CD4-positive, alpha-beta T cell treated with Interleukin-6 for 4 hours (primary cell): ENCODE measurements at places on chromosomes 7 and 10.

GRCh38 chr10:80472234-80473095 lies 18.4 kb downstream of the TSPAN14 start:
- peak; percentile 45 for DNase-seq

DNA sequence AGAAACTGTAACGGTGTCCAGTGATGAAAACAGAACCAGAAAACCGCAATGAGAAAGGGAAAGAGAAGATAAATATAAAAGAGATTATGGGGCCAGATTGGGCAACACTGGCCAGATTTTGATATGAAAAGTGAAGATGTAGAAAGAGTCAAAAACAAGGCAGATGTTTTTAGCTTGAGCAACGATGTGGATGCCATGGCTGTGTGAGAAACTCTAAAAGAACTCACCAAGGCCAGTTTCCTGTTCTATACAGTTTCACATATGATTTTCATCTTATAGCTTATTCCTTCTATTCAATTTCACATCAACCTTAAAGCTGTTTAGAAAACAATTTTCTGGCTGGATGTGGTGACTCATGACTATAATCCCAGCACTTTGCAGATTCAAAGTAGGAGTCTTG lies 36.3 kb downstream of the CSTF2T start:
- no peak for DNase-seq

DNA sequence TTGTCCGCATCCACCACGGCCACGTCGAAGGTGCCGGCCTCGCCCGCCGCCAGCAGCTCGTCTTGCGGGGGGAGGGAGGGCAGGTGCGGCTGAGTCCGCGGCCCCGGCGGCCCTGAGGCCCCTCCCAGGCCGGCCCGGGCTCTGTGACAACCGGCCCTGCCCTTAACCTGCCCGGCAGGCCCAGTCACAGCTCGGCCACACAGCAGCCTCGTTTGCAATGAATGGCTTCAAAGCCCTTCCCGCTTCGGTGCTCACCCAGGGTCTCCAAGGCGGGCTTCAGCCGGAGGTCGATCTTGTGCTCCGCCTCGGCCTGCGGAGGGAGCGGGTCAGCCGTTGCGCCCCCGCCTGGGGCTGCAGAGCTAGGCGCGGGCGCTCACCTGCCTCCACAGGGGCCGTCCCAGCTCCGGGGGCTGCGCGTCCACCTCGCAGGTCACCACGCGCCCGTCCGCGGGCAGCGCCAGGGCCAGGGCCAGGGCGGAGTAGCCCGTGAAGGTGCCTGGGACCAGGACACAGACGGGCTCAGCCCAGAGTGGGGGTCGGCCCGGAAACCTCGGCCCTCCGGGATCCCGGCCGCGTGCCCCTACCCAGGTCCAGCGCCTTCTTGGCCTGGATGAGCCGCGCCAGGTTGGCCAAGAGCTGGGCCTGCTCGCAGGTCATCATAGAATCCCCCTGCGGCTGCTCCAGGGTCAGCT lies 928 bp downstream of the COMTD1 start:
- DNase-seq, result peak; percentile 41

- DNase-seq, result no peak
Observed at GRCh38 chr10:30999070-30999712, 32.5 kb downstream of the ZNF438 start.

DNA sequence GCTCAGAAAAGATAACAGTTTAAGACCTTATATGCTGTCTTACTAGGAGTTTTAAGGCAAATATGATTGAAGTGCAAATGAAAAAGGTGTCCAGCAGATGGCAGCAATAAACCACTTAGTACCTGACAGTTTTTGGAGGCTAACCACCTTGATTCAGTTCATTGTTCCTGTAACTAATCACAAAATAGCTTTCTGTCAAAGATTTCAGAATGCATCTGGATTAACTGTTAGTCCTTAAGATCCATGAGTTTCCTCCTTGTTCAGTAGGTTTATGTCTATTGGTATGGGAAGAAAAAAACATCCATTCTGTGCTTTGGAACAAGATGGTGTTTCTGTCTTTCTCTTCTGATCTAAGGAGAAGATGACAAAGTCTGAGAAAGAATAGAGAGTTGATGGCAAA lies 46.6 kb downstream of the CCSER2 start:
- peak; percentile 56 for DNase-seq
